ENCODE measurements at places on chromosomes 13 and 19.

DNA sequence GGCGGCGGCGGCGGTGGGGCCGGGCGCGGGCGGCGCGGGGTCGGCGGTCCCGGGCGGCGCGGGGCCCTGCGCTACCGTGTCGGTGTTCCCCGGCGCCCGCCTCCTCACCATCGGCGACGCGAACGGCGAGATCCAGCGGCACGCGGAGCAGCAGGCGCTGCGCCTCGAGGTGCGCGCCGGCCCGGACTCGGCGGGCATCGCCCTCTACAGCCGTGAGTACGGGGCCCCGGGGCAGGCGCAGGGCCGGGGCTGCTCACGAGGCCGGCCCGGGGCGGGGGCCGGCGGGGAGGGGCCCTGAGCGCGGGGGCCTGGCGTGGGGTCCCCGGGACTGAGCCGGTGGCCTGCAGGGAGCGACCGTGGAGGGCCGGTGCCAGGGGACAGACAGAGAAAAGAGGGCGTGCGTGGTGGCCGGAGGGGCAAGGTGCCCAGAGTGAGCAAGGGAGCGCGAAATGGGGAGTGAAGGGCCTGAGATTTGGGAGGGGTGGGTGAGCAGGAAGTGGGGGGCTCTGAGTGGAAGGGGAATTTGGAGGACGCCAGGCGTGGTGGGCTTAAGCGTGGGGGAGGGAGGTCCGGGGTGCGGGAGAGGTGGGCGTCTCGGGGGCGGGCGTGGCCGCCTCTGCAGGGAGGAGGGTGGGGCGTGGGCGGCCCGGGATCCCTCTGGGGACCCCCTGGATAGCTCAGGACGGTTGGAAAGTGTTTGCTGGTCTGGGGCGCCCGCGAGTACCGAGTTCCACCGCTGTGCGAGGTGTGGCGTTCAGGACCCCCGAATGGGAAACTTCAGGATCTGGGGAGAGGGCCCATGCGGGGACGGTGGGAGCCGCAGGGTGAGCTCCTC is 575 bp downstream of the CARM1 start:
- no peak for DNase-seq

DNA sequence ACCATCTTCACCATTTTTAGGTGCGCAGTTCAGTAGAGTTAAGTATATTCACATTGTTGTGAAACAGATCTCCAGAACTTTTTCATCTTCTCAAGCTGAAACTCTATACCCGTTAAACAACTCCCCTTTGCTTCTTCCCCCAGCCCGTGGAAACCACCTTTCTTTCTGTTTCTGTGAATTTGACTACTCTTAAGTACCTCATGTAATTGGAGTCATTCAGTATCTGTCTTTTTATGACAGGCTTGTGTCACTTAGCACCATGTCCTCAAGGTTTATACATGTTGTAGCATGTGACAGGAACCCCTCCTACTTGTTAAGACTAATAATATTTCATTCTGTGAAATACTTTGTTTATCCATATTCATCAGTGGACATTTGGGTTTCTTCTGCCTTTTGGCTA is 52.8 kb downstream of the TNFRSF19 start:
- DNase-seq = no peak

DNA sequence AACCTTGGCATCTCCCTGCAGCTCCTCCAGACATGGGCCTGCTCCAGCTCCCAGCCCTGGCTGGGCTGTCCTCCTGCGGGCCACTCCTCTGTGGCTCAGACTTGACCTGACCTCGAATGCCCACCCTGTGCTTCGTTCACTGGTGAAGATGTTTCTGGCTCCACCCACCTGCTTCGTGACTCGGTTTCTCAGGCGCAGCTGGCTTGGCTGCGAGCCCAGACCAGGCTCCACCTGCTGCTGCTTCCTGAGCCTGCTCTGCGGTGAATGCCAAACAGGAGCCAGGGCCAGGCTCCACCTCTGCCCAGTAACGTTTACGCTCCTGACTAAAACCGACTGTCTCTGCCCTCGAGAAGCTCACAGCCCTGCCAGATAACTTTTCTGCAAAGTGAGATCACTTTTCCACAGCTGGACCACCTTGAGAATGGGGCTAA is 8.9 kb upstream of the RSPH6A start:
- no peak for DNase-seq

DNA sequence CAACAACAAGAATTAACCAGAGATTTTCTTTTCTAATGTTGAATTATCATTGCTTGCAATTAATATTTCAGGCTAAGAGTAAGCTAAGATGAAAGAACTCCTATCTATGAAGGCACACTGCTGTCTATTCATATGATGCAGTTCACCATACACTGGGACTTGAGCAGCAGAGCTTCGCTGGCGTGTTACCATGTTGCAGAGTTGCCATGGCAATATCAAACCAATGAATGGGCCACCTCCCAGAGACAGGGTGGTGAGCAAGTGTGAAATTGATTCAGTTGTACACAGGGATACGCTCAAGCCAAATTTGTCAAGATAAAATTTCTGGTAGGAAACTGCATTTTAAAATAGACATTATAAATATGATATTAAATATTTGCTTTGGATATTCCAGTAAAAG is 69.3 kb upstream of the MYO16 start:
- DNase-seq = no peak

Data from HFF-Myc (cell line).